ENCODE measurements at places on chromosomes 11 and 22.

- no peaks in the 10 kb centered on the region for H3K36me3 ChIP-seq
- DNase-seq, result no peak
- H3K27ac ChIP-seq, result no peak overlapping the region
- no peaks in the 10 kb centered on the region for H3K4me1 ChIP-seq
- H3K27me3 ChIP-seq, result no peaks in the 10 kb centered on the region
- H3K4me3 ChIP-seq, result no peak overlapping the region
These were observed 81.5 kb upstream of the MYOD1 start for GRCh38 chr11:17637901-17638300.

DNA sequence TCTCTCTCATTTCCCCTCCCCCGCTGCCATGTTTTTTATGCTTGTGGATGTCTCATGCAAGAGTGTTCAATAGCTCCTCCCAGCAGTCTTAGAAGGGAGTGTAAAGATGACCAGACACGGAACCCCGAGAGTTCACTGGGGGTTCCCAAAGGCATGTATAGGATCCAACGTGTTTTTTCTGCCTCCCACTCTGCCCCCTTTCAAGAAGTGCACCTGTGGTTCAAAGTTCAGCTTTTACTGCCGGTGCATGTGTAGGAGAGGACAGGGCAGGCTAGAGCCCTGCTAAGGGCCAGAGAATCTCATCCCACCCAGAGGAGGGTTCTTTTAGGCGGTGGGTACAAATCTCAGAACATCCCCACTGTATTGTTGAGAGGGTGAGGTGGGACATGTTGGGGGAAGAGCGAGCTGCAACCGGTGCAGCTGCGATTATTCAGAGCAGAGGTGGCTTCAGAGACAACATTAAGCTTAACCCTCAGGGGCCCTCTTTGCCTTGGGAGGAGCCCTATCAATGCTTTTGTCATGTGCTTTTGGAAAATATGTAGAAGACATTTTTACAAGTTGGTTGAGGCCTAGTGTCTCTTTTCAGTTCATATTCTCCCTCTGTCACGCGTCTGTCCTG, 14.5 kb downstream of the MIF start:
- H3K4me3 ChIP-seq, result no peak overlapping the region
- no peak for DNase-seq
- H3K4me1 ChIP-seq, result peaks cover 11% of the 10 kb centered on the region
- H3K36me3 ChIP-seq, result no peaks in the 10 kb centered on the region

DNA sequence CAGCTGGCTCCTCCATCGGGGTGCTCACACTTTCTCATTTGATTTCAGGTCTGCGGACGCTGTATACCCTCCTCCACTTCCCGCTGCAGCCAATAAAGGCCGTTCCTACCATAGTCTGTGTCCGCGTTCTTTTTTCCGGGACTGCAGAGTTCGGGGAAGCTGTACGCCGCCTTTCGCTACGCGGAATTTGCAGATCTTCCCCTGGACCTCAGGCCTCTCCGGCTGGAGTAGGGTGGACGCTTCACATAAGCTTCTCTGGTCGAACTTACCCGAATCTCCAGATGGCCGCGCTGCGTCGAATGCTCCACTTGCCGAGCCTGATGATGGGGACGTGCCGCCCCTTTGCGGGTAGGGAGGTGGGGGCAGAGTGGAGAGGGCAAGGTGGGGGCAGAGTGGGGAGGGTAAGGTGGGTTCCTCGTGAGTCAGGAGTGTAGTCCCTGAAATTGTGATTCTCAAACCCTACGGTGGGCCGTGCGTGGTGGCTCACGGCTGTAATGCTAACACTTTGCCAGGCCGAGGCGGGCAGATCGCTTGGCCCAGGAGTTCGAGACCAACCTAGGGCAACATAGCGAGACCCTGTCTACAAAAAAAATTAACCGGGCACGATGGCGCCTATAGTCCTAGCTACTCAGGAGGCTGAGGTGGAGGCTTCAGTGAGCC, 617 bp downstream of the CSKMT start:
- peak overlapping the region; percentile 81 for H3K27ac ChIP-seq
- peak overlapping the region; percentile 7 for H3K4me3 ChIP-seq
- H3K4me1 ChIP-seq, result peaks cover 53% of the 10 kb centered on the region
- no peaks in the 10 kb centered on the region for H3K36me3 ChIP-seq
- DNase-seq, result peak; percentile 56

GRCh38 chr11:71246559-71246958, 5.8 kb downstream of the SHANK2 start:
- H3K27me3 ChIP-seq, result no peaks in the 10 kb centered on the region
- H3K36me3 ChIP-seq, result no peaks in the 10 kb centered on the region
- H3K27ac ChIP-seq, result no peak overlapping the region
- no peak overlapping the region for H3K4me3 ChIP-seq
- H3K4me1 ChIP-seq, result peaks cover 30% of the 10 kb centered on the region

DNA sequence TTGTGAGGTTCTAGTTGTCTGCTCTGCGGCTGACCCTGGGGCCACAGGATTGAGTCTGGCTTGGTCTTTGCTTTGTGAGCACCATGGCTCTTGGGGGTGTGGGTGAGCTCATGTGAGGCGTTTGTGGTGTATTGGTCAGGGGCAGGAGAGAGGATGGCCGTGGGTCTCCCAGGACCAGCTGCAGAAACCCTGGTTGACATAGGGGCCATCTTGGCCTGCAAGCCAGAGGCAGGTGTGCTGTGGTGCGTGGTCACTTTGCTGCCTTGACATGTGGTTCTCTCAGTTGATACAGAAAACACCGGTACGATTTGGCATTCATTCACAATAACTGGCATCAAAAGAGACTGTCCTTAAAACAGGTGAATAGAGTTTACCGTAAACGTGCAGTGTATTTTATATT, 11.3 kb downstream of the PHRF1 start:
- DNase-seq, result no peak
- H3K36me3 ChIP-seq, result peaks cover 31% of the 10 kb centered on the region
- no peaks in the 10 kb centered on the region for H3K27me3 ChIP-seq
- H3K4me1 ChIP-seq, result no peaks in the 10 kb centered on the region

GRCh38 chr11:2138431-2139122, 612 bp downstream of the IGF2 start:
- H3K27me3 ChIP-seq, result peaks cover 30% of the 10 kb centered on the region
- peaks cover 23% of the 10 kb centered on the region for H3K4me1 ChIP-seq

DNA sequence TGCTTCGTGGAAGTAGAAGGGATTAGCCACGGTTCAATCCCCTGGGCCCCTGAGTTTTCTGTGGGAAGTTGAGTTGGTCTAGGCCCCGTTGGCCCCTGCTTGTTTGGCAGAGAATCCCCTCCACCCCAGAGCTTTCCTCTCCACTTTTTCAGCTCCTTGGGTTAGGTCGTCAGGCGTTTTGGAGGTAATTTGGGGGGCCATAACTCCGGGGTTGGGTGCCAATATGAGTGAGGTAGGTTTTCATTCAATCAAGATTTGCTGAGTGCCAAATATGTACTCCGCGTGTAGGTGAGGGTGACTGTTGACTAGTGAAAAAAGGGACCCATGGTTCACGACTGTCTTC, 590 bp downstream of the ATG13 start:
- no peaks in the 10 kb centered on the region for H3K27me3 ChIP-seq
- H3K27ac ChIP-seq, result peak overlapping the region; percentile 90
- H3K4me3 ChIP-seq, result peak overlapping the region; percentile 99
- H3K36me3 ChIP-seq, result no peaks in the 10 kb centered on the region
- peaks cover 35% of the 10 kb centered on the region for H3K4me1 ChIP-seq

DNA sequence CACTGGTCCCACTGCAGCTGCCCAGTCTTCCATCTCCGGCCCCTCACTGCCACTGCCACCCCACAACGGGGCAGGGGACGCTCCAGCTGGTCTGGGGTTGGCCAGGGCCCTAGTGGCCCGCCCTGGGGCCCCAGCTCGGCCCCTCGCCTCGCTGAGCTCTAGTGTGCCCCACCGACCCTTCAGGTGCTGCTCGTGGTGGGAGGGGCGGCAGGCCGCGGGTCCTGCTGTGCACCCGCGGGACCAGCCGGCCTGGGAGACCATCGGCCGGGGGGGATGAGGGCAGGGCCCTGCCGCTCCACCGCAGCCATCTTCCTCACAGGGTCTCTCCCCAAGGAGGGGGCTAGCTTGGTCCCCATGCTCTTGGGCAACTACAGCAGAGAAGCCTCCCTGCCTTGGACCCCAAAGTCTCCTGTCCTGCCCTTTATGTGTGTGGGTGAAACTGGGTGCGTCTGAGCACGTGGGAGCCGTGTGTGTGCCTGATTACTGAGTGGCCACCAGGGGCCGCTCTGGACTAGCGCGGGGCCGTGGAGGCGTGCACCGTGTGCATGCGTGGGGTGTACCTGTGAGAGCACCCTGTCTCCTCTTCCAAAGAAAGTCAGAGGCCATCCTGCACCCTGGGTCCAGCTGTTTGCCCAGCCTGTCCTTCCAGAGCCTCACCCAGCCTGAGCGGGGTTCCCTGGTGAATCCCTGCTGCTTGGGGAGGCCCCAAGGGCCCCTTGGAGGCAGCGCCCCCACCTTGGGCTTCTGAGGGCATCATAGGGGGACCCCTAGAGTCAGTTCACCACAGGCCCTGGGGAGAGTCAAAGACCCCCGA, 6.0 kb upstream of the ACR start:
- peak; percentile 43 for DNase-seq
- H3K27me3 ChIP-seq, result no peaks in the 10 kb centered on the region
- peaks cover 10% of the 10 kb centered on the region for H3K4me1 ChIP-seq
- no peak overlapping the region for H3K4me3 ChIP-seq
- H3K27ac ChIP-seq, result no peak overlapping the region
- no peaks in the 10 kb centered on the region for H3K36me3 ChIP-seq

GRCh38 chr11:12653729-12654128, 20.5 kb upstream of the TEAD1 start:
- no peaks in the 10 kb centered on the region for H3K27me3 ChIP-seq
- H3K27ac ChIP-seq, result no peak overlapping the region
- no peaks in the 10 kb centered on the region for H3K4me1 ChIP-seq
- no peak for DNase-seq

GRCh38 chr11:105070306-105070705, 25.2 kb upstream of the CARD16 start:
- H3K27ac ChIP-seq, result no peak overlapping the region
- DNase-seq, result no peak

- no peak overlapping the region for H3K4me3 ChIP-seq
- no peaks in the 10 kb centered on the region for H3K36me3 ChIP-seq
These were observed 1292.1 kb downstream of the TBC1D22A start for GRCh38 chr22:48054596-48054995.

DNA sequence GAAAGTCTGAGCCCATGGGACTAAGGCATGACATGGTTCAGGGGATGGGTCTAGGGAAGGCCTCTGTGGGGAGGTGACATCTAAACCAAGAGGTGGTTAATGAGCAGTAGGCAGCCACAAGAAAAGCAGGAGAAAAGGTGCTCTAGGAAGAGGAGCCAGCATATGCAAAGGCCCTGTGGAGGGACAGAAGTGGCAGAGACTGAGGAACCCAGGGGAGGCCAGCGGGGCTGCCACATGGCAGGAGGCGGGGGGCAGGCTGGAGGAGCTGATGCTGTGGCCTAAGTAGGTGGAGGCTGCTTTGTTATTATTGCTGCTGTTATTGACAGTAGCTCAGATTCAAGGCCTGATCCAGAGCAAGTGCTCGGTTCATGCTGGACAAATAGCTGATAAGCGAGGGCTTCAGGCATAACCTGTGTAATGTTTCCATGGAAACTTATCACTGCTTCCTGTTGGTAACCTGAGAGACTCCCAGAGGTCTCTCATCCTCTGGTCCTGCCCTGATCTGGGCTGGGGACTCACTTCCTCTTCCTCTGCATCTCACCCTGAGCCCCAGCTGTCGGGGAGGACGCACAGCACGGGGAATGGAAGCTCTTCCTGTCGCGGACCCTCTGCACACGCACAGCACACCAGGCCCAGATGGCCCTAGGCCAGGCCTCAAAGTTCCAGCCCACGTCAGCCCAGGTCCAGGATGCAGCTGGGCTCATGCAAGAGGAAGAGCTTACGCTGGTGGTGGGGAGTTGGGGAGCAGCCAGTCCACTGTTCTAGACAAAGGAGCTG, 75.2 kb upstream of the TP53I11 start:
- peaks cover 10% of the 10 kb centered on the region for H3K4me1 ChIP-seq
- H3K4me3 ChIP-seq, result no peak overlapping the region
- DNase-seq, result peak; percentile 29
- H3K36me3 ChIP-seq, result no peaks in the 10 kb centered on the region

- no peak overlapping the region for H3K4me3 ChIP-seq
- H3K27me3 ChIP-seq, result no peaks in the 10 kb centered on the region
- peak overlapping the region; percentile 48 for H3K27ac ChIP-seq
- no peaks in the 10 kb centered on the region for H3K36me3 ChIP-seq
These were observed 11.0 kb upstream of the TSSC4 start for GRCh38 chr11:2389377-2390026.

GRCh38 chr11:41289408-41289807, 170.0 kb downstream of the LRRC4C start:
- H3K36me3 ChIP-seq, result no peaks in the 10 kb centered on the region
- H3K27ac ChIP-seq, result no peak overlapping the region
- H3K4me1 ChIP-seq, result no peaks in the 10 kb centered on the region
- H3K27me3 ChIP-seq, result no peaks in the 10 kb centered on the region
- H3K4me3 ChIP-seq, result no peak overlapping the region

DNA sequence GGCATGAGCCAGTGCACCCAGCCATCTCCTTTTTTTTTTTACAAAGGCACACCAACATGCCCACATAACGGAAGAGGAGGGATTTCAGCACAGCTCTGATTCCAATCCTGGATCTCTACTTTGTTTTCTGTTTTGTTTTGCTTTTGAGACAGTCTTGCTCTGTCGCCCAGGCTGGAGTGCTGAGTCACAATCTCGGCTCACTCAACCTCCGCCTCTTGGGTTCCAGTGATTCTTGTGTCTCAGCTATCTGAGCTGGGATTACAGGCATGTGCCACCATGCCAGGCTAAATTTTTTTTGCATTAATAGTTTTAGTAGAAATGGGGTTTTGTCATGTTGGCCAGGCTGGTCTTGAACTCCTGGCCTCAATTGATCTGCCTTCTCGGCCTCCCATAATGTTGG, 28.1 kb downstream of the VSTM5 start:
- H3K4me1 ChIP-seq, result peaks cover 4% of the 10 kb centered on the region
- DNase-seq, result no peak
- no peak overlapping the region for H3K27ac ChIP-seq
- no peak overlapping the region for H3K4me3 ChIP-seq
- H3K36me3 ChIP-seq, result no peaks in the 10 kb centered on the region

GRCh38 chr22:38414009-38414395, 41.0 kb downstream of the KCNJ4 start:
- no peaks in the 10 kb centered on the region for H3K27me3 ChIP-seq
- no peaks in the 10 kb centered on the region for H3K36me3 ChIP-seq

DNA sequence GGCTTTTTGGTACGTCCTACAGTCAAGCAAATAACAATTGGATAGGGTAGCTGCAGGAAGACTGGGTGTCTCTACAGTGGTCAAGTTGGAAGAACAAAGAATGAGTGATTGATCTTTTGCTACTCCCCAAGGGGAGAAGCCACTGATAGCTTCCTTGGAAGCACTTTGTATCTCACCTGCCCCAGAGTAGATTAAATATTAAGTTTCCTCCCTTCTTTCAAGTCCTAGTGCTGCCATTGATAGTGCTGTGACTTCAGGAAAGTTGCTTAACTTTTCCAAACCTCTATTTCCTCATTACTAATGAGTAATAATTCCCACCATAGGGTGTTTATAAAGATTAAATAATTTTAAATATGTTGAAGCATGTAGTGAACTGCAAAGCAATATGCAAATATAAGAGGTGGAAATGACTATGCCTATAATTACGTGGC, 35.6 kb upstream of the EHF start:
- no peak overlapping the region for H3K4me3 ChIP-seq
- H3K27ac ChIP-seq, result peak overlapping the region; percentile 50
- H3K4me1 ChIP-seq, result peaks cover 39% of the 10 kb centered on the region
- no peaks in the 10 kb centered on the region for H3K36me3 ChIP-seq
- H3K27me3 ChIP-seq, result no peaks in the 10 kb centered on the region

- H3K27me3 ChIP-seq, result no peaks in the 10 kb centered on the region
- no peaks in the 10 kb centered on the region for H3K4me1 ChIP-seq
- no peak for DNase-seq
- no peak overlapping the region for H3K4me3 ChIP-seq
- H3K36me3 ChIP-seq, result no peaks in the 10 kb centered on the region
These were observed 267.6 kb downstream of the KIRREL3 start for GRCh38 chr11:126732981-126733380.
